ENCODE measurements at places on chromosomes 1 and 21. TPM values are rescaled to one million over a fixed set of nuclear protein-coding genes. Genes with fewer than 3 reads are reported as not detected.
A peak's percentile ranks its signal among the peaks of the same experiment; 100 is the strongest.

- H3K27ac ChIP-seq = no peak overlapping the region
- no peaks in the 10 kb centered on the region for H3K27me3 ChIP-seq
- H3K4me3 ChIP-seq = no peak overlapping the region
- peaks cover 6% of the 10 kb centered on the region for H3K36me3 ChIP-seq
- DNase-seq = peak; percentile 53
- H3K4me1 ChIP-seq = no peaks in the 10 kb centered on the region
These were observed 44.4 kb downstream of the RNF11 start for GRCh38 chr1:51280321-51280978.

GRCh38 chr1:25954282-25954938 is 43.5 kb downstream of the PAFAH2 start:
- peaks cover 6% of the 10 kb centered on the region for H3K36me3 ChIP-seq
- H3K27ac ChIP-seq = no peak overlapping the region
- no peaks in the 10 kb centered on the region for H3K4me1 ChIP-seq
- no peaks in the 10 kb centered on the region for H3K27me3 ChIP-seq
- no peak for DNase-seq

DNA sequence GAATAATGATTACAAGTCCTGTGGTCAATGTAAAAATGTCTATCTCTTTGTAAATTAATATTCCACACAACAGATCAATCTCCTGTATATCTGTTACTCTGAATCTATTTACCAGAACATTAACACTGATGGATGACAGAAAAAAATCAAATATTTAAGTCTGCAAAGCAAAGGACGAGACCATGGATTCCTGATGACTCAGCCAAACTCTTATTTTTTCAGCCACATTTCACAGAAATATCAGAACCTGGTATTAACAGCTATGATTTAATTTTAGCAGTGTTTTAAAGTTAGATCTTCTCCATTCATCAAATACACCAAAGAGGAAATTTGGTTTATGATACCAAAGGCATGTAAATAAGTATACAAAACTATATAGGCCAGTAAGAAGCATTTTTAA is 46.1 kb downstream of the FAF1 start:
- no peak overlapping the region for H3K4me3 ChIP-seq
- no peak overlapping the region for H3K27ac ChIP-seq
- no peaks in the 10 kb centered on the region for H3K27me3 ChIP-seq
- peaks cover 16% of the 10 kb centered on the region for H3K4me1 ChIP-seq
- no peaks in the 10 kb centered on the region for H3K36me3 ChIP-seq

- H3K4me1 ChIP-seq = peaks cover 17% of the 10 kb centered on the region
- DNase-seq = no peak
- H3K27ac ChIP-seq = peak overlapping the region; percentile 63
- no peaks in the 10 kb centered on the region for H3K36me3 ChIP-seq
- H3K27me3 ChIP-seq = no peaks in the 10 kb centered on the region
These were observed 602.9 kb upstream of the ADAMTS5 start for GRCh38 chr21:27569831-27570230.

GRCh38 chr21:33196941-33197374 is 32.8 kb upstream of the IFNAR2 start:
- H3K4me1 ChIP-seq = no peaks in the 10 kb centered on the region
- DNase-seq = peak; percentile 84
- H3K27ac ChIP-seq = peak overlapping the region; percentile 79
- no peaks in the 10 kb centered on the region for H3K27me3 ChIP-seq
- H3K4me3 ChIP-seq = no peak overlapping the region
- no peaks in the 10 kb centered on the region for H3K36me3 ChIP-seq

DNA sequence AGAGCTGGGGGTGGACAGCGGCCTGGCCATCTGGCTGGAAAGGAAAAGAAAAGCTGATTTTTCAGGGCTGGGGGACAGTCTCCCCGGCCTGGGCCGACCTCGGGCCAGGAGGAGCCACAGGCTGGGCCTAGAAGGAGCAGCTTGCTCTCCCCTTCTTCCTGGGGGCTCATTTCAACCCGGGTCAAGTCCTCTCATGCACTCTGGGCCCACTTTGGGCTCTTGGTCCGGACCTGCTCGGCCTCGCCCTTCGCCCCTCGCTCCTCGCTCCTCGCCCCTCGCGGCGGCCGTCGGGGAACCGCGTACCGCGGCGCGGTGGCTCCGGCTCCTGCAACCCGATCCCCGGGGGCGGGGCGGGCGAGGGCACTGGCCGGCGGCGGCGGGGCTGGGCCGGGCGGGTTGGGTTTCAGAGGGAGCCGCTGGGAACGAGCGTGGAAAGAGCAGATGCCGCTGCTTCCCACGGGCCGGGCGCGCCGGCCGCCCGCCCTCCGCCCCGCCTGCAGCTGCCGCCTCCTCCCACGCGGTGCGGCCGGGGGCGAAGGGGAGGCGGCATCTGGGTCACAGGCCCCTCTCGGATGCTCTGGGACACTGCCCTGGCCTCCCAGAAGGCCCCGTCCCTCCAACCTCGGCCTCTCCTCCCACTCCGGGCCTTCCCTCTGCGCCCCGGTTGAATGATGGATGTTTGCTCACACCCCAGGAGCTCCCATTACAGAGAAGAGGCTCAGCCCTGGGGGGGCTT is 6.6 kb downstream of the HEYL start:
- no peaks in the 10 kb centered on the region for H3K27me3 ChIP-seq
- H3K4me1 ChIP-seq = no peaks in the 10 kb centered on the region
- H3K27ac ChIP-seq = peak overlapping the region; percentile 70
- H3K4me3 ChIP-seq = peak overlapping the region; percentile 22

DNA sequence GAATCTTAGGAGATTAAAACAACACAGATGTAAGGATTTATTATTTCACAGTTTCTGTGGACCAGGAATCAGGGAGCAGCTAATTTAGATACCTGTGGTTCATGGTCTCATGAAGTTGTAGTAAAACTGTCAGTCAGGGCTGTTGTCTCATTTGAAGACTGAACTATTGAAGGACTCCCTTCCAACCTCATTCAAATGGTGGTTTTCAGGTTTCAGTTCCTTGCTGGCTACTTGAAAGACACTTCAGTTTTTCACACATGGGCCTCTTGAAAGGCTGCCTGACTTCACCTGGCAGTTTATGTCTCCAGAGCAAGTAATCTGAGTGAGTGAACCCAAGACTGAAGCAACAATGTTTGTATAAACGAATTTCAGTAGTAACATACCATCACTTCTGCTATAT is 915.9 kb downstream of the PLA2G4A start:
- no peaks in the 10 kb centered on the region for H3K36me3 ChIP-seq
- H3K27me3 ChIP-seq = no peaks in the 10 kb centered on the region
- no peak overlapping the region for H3K4me3 ChIP-seq
- H3K4me1 ChIP-seq = no peaks in the 10 kb centered on the region

DNA sequence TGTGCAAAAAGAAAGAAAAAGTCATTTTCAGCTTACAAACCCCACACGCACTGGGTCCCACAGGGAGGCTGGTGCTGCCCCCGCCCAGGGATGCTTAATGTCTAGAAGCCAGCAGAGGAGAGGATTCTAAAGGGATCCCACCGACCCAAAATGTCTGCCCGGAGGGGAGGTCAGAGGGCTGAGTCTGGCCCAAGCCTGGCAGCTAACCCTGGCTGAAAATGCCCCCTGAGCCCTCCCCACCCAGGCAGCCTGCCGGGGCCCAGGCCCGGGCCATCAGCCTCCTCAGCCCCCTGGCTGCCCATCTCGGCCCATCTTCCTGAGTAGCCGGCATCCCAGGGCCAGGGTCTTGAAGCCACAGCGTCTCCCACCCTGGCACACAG is 33.5 kb downstream of the ACOT7 start:
- no peak overlapping the region for H3K4me3 ChIP-seq
- peak overlapping the region; percentile 64 for H3K27ac ChIP-seq
- H3K36me3 ChIP-seq = no peaks in the 10 kb centered on the region
- DNase-seq = no peak

- no peaks in the 10 kb centered on the region for H3K4me1 ChIP-seq
- H3K4me3 ChIP-seq = no peak overlapping the region
- H3K27ac ChIP-seq = no peak overlapping the region
- H3K36me3 ChIP-seq = no peaks in the 10 kb centered on the region
These were observed 55.7 kb downstream of the WNT9A start for GRCh38 chr1:227891955-227892488.

- no peak for DNase-seq
- H3K4me3 ChIP-seq = no peak overlapping the region
- H3K27me3 ChIP-seq = no peaks in the 10 kb centered on the region
These were observed 14.7 kb downstream of the ATPAF1 start for GRCh38 chr1:46653405-46653958.

- no peaks in the 10 kb centered on the region for H3K4me1 ChIP-seq
- H3K27me3 ChIP-seq = no peaks in the 10 kb centered on the region
- no peak for DNase-seq
- no peaks in the 10 kb centered on the region for H3K36me3 ChIP-seq
- no peak overlapping the region for H3K4me3 ChIP-seq
These were observed 341.0 kb upstream of the NEGR1 start for GRCh38 chr1:72623299-72623708.

DNA sequence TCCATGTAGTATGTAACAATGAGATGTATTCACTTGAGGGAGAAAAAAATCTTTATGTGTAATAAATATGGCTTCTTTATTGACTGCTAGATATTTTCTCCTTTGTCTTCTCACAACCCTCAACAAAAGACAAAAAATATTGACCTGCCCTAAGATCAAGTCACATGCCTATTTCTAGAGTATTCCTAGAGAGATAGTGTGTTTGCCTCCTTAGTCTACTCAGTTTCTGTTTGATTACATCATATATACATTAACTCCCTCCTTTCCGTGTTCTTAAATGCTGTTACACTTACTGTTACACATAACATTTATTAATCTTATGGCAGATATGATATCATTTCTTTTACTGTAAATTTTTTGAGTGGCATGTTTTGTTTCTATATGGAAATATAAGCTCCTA is 281.6 kb upstream of the RGS18 start:
- no peak overlapping the region for H3K27ac ChIP-seq
- H3K4me1 ChIP-seq = no peaks in the 10 kb centered on the region
- no peaks in the 10 kb centered on the region for H3K27me3 ChIP-seq
- no peak for DNase-seq
- no peak overlapping the region for H3K4me3 ChIP-seq

Gene TCHHL1
- total RNA-seq = not detected

Gene RUNX3
- 2.3 TPM for total RNA-seq

Gene SCYL3
- total RNA-seq = 6.4 TPM

Gene ZBTB8A
- 4.8 TPM for total RNA-seq

Gene SLC26A9
- 35.4 TPM for total RNA-seq

Gene FMOD
- 122 TPM for total RNA-seq
